ENCODE measurements at places on chromosomes 1 and 21.

GRCh38 chr1:111592389-111593361, 26.9 kb upstream of the RAP1A start:
- DNase-seq, result peak; percentile 15

GRCh38 chr1:6688757-6689156, 12.9 kb downstream of the DNAJC11 start:
- no peak for DNase-seq

DNA sequence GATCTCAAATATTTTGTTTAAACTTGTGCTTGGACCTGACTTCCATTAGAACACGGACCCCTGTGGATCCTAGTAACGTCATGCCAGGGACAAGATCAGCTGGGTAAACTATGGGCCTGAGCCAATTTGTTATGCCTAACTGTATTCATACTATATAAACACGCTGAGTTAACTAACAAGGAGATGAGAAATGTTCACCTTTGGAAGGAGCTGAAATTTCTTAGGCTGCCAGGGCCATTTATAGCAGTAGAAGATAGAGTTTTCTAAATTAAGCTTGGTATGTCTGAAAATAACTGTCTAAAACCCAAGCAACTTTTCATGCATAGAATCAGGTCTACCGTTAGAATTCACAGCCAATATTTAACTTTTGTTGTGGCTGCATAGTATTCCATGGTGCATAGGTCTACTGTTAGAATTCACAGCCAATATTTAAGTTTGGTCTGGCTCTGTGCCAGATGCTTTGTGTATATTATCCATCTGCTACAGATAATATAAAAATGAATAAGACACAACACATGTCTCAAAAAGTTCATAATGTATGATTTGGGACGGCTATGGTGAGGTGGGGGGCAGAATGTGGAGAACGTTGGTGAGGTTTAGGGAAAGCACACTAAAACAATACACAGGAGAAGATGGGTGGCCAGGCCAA, 61.5 kb downstream of the NMNAT2 start:
- DNase-seq, result no peak

DNA sequence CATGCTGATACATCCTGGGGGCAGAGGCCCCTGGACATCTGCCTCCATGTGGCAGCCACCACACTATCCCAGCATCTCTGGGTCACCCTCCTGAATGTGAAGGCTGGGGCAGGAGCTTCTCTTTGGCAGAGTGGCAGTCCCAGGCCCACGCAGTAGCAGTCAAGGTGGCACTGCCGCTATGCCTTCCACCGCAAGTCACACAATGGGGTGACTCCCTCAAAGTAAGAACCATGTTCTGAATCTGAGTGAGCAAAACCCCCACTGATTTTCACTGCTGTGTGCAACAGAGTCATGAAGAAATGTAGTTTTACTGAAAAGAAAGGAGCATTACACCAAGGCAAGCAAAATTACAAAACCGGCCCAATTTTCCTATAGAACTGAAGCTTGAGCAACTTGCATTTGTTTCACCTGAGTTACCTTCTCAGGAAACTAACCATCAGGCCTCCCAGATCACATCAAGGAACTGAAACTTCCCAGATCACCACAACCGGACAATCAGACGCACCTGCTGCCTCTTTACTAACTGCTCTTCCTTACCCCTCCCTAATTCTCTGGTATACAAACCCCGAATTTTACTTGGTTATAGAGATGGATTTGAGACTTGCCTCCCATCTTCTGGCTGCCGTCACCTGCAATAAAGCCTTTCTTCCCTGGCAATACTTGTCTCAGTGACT, 102.6 kb downstream of the PCP4 start:
- no peak for DNase-seq

GRCh38 chr1:48645883-48646282, 130.8 kb downstream of the BEND5 start:
- DNase-seq, result no peak

- DNase-seq, result no peak
Measured at GRCh38 chr1:82931006-82931405, 1067.9 kb downstream of the TTLL7 start.

GRCh38 chr1:186218654-186219352, 156.2 kb downstream of the TPR start:
- DNase-seq, result no peak

- no peak for DNase-seq
Measured at GRCh38 chr21:18387994-18388393, 15.6 kb downstream of the TMPRSS15 start.

DNA sequence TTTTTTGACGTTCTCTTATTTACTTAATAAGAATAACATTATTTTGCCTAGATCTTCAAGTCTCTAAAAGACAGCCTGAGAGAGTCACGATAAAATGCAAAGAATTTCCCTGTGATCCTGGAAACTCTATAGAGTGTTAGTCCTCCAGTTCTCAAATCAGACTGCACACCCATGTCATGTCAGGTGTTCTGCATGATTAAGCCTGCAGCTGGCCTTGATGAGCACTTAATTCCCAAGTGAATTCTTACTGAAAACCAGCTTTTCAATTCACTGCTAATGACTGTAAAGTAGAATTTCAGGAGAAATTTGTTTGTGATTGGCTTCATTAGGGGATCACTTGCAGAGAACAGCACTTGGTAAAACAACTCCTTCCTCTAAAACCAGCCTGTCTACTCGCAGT, 41.9 kb downstream of the CHML start:
- no peak for DNase-seq

DNA sequence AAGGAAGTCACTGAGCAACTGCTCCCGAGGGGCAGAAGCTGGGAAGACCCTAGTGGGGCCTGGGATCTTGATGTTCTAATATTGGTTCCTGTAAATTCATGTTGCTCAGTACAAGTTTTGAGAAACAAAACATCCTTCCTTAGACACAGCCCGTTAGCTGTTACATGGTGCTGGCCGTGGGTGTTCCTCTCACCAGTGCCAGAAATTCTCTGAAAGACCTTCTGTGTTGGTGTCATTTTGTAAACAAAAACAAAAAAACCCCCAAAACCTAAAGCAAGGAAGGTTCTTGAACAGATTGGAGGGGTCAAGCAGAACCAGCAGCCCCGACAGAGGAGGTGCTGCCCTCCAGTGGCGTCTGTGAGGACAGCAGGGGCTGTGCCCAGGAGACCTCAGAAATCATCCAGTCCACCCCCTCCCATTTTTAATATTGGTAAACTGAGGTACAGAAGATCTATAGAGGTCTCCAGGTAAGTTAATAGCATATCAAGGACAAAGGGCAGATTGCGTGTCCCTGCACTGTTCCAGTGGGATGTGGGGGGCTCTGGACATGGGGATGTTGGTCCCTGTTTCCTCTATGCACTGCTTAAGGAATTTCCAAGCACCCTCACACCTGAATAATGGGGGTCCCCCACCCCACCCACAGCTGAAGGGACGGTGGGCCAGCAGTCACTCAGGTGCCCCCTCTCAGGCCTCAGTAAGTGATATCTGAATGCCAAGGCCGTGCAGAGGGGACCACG, 38.2 kb downstream of the SLC2A7 start:
- DNase-seq, result peak; percentile 68

DNA sequence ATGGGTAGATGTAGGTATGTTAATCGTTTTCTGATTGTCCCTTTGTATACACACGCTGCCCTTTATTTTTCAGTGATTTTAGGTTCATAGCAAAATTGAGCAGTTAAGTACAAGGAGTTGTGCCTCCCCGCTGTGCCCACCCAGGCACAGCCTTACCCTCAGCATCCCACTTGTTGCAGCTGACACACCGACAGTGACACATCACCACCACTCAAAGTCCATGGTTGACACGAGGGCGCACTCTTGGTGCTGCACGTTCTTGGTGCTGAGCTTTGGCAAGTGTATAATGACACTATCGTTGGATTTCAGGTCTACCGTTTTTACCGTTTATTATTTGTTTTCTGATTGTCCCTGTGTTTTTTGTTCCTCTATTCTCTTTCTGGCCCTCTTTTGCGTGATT, 15.6 kb downstream of the C1orf159 start:
- no peak for DNase-seq
